ENCODE measurements at places on chromosomes 11 and 22. TPM values are rescaled to one million over a fixed set of nuclear protein-coding genes. Genes with fewer than 3 reads are reported as not detected.

AMPD3 gene
- total RNA-seq, result 14.5 TPM

MMP13 gene
- not detected for total RNA-seq

MS4A15 gene
- not detected for total RNA-seq

MMP27 gene
- total RNA-seq, result not detected

CDC42BPG gene
- total RNA-seq, result 0.05 TPM

MUC2 gene
- total RNA-seq, result not detected

TLCD5 gene
- total RNA-seq, result 0.76 TPM

SEC14L2 gene
- 25.1 TPM for total RNA-seq

ZC3H7B gene
- total RNA-seq, result 69.1 TPM

CRYBA4 gene
- total RNA-seq, result not detected

PAMR1 gene
- total RNA-seq, result not detected

PIH1D2 gene
- total RNA-seq, result 0.59 TPM

GRM5 gene
- total RNA-seq, result not detected

RASSF10 gene
- total RNA-seq, result not detected

CBLIF gene
- total RNA-seq, result not detected

LRRC4C gene
- not detected for total RNA-seq

RNF26 gene
- total RNA-seq, result 26.5 TPM

ALKBH8 gene
- total RNA-seq, result 15.0 TPM

MMP10 gene
- 0.14 TPM for total RNA-seq

KRTAP5-9 gene
- total RNA-seq, result not detected

TRIM49 gene
- total RNA-seq, result not detected

FEN1 gene
- 152 TPM for total RNA-seq

MS4A8 gene
- not detected for total RNA-seq

CFAP300 gene
- not detected for total RNA-seq

PDGFB gene
- 2.3 TPM for total RNA-seq

TSPAN32 gene
- total RNA-seq, result 2.4 TPM

ZNF214 gene
- total RNA-seq, result not detected

PPARA gene
- 13.0 TPM for total RNA-seq

C1QTNF4 gene
- 0.19 TPM for total RNA-seq

SAA2 gene
- not detected for total RNA-seq
